ENCODE measurements at places on chromosomes 16 and 17.

DNA sequence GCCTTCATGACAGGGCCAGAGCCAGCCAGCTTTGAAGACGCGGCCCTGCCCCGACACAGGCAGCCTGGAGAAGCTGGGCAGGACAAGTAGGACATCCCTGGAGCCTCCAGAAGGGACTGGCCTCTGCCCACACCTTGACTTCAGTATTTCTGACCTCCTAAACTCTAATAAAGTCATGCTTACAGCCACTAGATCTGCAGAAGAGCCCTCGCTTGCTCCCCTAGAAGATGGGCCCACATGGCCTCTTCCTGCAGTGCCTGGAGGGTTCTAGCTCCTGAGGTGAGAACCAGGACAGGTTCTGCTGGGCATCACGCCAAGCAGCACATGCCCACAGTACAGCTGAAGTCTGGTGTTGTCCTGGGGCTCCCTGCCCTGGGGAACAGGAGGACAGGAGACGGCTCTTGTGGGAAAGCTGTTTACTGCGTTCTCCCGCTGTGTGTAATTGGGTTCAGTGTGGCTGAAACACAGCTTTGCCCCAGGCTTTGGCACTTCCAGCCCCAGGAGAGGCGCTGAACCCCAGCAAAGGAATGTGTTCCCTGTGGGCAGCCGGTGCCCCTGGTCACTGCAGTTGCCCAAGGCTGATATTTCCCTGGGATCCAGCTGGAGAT is 2.6 kb downstream of the APRT start:
- no peak for DNase-seq
- H3K27me3 ChIP-seq = no peaks in the 10 kb centered on the region
- peaks cover 40% of the 10 kb centered on the region for H3K4me1 ChIP-seq
- peak overlapping the region; percentile 18 for H3K4me3 ChIP-seq

DNA sequence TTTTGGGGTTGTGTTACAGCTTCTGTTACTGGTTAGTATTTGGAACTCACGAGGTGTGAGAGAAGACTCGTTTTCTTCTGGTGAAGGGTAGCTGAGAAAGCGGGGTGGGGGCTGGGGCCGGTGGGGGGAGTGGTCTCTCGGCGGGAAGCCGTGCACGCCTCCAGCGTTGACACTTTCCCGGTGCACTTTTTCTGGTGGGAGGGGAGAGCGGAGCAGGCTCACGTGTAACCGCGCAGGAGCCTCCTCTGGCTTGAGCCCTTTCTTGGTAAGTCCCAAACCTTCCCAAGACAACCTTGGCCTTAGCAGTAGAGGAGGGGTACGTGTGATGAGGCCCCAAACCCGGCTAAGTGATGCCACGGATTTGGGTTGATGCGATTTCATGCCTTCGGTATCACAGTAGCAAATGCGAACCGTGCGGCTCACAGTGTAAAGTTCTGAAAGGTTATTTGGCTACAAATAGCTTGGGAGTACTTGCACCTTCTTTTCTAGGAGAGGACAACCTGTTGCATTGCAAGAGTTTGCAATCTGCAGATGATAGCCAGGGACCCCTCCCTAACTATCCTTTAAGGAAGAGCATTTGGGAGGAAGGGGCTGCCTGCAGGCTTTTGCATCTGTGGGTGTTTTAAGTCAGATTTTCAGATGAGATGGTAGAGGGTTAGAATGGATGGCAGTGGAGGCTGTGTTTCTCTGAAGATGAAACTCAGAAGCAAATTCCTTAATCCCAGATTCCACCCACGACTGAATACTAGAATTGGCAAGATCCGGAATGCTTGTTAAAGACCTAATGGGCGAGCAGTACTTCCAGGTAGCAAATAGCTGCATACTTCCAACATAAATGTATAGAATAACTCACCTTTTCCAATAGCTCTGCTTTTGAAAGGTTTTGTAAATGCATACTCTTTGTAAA is 1.5 kb downstream of the HLF start:
- no peak overlapping the region for H3K27ac ChIP-seq
- peaks cover 88% of the 10 kb centered on the region for H3K27me3 ChIP-seq
- no peak overlapping the region for H3K4me3 ChIP-seq

DNA sequence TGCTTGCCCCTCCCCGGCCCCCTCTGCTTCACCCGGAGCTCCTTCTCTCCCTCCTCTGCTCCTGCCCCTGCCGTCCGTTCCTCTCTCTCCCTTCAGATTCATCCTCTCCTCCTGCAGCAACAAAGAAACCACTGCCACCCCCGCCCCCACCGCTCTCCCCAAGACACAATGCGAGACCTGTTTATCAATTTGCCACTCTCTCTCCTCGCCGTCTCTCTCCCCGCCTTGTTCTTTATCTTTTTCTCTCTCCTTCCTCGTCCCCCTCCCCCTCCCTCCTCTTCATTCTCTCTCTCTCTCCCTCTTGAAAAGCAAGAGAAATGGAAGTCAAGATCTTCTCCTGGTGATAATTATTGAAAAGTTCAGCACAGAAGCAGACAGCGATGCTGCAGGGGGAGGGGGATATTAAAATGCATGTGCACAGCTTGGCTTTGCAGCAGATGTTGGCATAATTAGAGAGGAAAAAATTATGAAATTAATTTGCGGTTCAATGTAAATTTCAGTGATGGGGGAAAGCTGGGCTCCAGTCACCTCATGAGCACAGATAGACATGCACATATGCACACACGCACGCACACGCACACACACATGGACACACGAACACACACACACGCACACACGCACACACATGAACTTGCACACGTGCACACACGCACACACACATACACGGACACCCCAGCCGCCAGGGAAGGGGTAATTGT is 58.1 kb upstream of the CBFA2T3 start:
- peaks cover 17% of the 10 kb centered on the region for H3K4me1 ChIP-seq
- no peak for DNase-seq
- peaks cover 5% of the 10 kb centered on the region for H3K36me3 ChIP-seq
- H3K4me3 ChIP-seq = no peak overlapping the region

- H3K36me3 ChIP-seq = peaks cover 13% of the 10 kb centered on the region
- H3K4me1 ChIP-seq = no peaks in the 10 kb centered on the region
- no peak overlapping the region for H3K27ac ChIP-seq
- no peak for DNase-seq
- peaks cover 4% of the 10 kb centered on the region for H3K27me3 ChIP-seq
Measured at GRCh38 chr16:75372236-75372856, 61.0 kb downstream of the CFDP1 start.

Data from activated CD8-positive, alpha-beta memory T cell treated with anti-CD3 and anti-CD28 coated beads, Interleukin-2, amount 10 ng/mL, durations not matched to agents 7 days and 5 days (primary cell).